Motor neuron (in vitro differentiated cells): ENCODE measurements at places on chromosomes 5 and 9.
A peak's percentile ranks its signal among the peaks of the same experiment; 100 is the strongest.

GRCh38 chr9:84166891-84167290 is 173.7 kb downstream of the SLC28A3 start:
- no peak for ATAC-seq

DNA sequence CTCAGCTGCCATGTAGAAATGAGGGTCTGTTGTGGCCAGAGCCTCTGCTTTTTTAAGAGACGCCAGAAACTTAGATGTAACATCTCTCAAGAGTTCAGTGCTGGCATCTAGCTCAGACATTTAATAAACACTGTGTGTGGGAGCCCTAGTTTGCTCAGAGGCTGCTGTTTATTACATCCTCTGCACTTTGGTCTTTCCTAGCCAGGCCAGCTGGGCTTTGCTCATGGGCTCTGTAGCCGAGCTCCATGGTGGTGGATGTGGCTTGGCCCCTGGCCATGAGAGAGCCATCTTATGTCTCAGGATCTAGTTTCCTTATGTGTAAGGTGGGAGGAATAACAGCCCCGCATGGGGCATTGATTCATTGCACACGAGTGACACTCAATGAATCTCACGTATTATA is 30.0 kb downstream of the ARHGEF37 start:
- ATAC-seq, result no peak

DNA sequence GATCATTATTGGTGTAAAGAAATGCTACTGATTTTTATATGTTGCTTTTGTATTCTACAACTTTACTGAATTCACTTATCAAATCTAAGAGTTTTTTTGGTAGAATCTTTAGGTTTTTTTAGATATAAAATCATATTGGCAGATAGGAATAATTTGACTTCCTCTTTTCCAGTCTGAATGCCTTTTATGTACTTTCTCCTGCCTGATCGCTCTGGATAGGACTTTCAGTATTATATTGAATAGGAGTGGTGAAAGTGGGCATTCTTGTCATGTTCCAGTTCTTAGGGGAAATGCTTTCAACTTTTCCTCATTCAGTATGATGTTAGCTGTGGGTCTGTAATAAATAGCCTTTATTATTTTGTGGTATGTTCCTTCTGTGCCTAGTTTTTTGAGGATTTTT is 8.3 kb downstream of the AHRR start:
- no peak for ATAC-seq

DNA sequence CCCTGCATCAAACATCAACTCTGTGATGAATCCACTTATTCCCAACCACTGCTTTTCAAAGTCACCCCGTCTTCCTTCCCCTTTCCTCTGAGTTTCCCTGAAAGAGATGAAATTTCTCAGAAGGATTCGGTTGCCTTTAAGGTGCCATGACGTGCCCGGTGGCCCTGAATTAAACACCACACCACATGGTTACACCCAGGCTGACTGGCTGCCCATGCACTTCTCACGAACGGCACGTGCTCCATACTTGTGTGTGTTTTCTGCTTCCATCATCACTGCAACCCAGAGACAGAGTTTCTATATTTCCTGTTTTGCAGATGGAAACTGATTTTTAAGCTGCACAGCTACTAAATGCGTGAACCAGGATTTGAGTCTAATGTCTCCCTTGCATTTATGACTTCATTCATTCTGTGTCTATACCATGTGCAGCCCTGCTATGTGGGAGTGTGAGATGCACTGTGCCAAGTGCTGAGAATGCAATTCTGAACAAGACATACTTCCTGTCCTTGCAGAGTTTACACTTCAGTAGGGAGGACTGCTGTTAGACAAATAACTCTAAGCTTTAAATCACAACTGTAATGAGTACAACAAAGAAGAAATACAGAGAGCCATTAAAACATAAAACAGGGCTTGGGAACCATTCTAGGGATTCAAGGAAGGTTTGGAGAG is 162.9 kb downstream of the NXNL2 start:
- peak; percentile 32 for ATAC-seq

GRCh38 chr5:32780508-32780919 is 69.4 kb downstream of the NPR3 start:
- ATAC-seq, result no peak

DNA sequence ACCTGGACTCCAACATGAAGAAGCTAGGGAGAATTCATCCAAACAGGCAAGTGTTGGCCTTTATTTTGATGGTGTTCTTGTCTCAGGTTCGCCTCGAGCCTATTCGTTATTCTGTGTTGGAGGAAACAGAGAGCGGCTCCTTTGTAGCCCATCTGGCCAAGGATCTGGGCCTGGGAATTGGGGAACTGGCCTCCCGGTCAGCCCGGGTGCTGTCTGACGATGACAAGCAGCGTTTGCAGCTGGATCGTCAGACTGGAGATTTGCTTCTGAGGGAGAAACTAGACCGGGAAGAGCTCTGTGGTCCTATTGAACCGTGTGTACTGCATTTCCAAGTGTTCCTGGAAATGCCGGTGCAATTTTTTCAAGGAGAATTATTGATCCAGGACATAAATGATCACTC is 367 bp downstream of the PCDHB4 start:
- ATAC-seq, result no peak

DNA sequence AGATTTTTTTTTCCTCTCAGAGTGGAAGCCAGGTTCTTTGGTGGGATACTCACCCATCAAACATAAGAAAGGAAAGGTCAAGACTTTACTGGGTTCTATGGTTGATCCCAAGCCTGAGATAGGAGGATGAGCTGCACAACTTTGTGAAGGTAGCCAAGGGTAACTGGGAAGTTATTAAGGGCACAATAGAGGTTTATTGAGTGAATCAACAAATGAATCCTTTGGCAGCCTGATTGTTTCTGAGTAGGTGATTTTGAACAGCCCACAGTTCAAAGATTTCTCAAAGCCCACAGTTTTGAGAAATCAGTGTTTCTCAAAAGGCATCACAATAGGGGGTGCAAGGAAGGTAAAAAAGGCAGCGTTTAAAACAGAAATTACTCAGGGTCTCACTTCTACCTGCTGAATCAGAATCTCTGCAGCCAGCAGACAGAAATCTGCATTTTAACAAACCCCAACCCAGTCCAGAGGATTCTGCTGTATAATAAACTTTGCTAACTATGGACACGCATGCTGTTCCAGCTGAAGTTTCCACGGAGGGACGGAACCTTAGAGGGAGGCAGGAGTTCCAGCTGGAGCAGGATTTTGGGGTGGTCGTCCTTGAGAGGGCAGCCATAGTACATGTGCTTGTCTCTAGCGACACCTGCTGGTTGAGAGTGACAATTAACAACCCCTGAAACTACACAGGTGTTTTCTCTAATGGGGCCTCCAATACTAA is 32.7 kb upstream of the FSD1L start:
- ATAC-seq, result peak; percentile 68

DNA sequence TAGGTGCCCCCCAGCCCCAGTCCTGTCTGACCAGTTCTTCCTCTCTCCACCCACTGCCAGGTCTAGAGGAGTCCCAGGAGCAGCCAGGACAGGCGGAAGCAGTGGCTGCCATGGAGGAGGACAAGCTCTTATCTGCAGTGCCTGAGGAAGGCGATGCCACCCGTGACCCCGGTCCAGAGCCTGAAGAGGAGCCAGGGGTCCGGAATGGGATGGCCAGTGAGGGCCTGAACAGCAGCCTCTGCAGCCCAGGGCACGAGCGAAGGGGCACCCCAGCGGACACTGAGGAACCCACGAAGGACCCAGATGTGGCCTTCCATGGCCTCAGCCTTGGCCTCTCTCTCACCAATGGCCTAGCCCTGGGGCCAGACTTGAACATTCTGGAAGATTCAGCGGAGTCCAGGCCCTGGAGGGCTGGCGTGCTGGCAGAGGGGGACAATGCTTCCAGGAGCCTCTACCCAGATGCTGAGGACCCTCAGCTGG is 13.8 kb downstream of the PSD2 start:
- no peak for ATAC-seq

- no peak for ATAC-seq
These were observed 338.8 kb upstream of the ATP10B start for GRCh38 chr5:161190778-161191177.

DNA sequence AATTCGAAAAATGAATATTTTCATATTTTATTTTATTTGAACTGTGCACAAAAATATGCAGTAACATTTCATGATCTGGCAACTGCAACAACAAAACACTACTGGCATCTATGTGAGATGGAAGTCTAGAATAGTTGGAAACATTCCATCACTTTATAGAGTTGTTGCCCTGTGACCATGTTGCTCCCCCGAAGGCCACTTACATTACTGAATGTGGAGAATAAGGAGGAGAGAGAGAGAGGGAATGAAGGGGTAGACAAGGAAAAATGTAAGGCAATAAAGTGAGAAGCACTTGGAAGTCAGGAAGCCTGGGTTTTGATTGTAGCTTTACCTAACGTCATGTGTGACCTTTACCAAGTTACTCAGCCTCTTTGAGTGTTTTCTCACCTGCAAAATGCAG is 437.2 kb upstream of the EDIL3 start:
- no peak for ATAC-seq

GRCh38 chr5:91219091-91219802 is 163.9 kb downstream of the ARRDC3 start:
- ATAC-seq, result peak; percentile 25

DNA sequence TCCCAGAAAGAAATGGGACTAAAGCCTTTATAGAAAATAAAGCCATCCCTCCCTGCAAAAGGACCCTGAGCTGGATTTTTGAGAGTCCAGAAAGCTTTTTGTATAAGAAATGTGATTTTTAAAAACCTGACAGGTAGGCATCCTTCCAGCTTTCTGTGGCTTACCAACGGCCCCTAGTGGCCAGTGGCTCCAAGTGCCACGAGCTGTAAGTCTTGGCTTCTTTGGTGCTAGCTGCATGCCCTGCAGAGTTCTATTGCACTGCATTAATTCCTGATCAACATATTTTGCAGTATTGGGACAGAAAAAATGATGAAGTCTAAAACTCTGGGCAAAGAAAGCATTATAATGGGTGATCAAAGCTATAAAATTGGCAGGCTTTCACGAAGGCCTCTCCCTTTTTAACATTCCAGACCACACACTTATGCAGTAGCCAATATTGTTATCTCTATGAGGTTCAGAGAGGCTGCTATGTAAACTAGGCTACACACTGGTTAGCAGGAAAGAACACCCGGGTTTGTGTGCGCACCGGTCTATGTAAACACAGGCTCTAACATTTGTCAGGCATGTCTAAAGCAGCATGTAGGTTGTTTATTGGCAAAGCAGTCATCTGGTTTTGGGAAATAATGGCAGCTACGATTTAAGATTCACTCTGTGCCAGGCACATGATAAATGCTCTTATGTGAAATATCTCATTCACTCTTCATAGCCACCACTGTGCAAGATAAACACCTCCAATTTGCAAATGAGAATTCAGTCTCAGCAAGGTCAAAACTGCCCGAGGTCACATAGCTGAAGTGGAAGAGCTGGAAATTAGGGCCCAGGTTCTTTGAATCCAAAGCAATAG is 55.2 kb downstream of the NMUR2 start:
- ATAC-seq, result peak; percentile 74
